ENCODE measurements at places on chromosomes 7 and 10.

- no peak overlapping the region for H3K27ac ChIP-seq
- H3K4me3 ChIP-seq, result no peak overlapping the region
- DNase-seq, result peak; percentile 16
Observed at GRCh38 chr10:36094096-36094495, 452.0 kb upstream of the FZD8 start.

DNA sequence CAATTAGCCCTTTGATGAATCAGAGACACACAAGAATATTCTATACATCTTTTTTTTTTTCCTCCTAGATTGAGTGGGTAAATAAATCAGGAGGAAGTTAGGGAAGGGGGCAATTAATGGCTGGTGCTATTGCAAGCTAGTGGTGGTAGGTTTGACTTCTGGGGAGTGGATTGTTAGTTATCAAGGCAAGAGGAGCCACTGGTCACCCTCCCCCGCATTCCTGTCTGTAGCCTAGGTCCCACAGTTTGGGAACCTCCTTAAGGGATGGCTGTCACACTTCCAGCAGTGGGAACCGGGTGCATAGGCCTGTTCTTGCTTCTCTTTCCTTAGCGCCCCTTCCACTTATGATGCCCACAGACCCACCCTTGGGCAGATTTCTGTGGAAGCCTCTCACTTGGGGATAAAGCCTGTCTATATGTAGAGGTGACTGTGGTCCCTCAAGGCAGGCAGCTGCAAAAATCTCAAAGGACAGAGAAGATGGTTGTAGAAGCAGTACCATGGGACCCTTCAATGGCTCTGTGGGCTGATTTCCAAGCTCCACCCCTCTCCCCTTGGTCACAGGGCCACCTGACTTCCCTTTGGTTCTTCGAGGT lies 2.3 kb upstream of the ADCK2 start:
- H3K4me1 ChIP-seq, result peaks cover 10% of the 10 kb centered on the region
- no peak for DNase-seq
- no peaks in the 10 kb centered on the region for H3K36me3 ChIP-seq
- no peak overlapping the region for H3K27ac ChIP-seq
- no peak overlapping the region for H3K4me3 ChIP-seq

DNA sequence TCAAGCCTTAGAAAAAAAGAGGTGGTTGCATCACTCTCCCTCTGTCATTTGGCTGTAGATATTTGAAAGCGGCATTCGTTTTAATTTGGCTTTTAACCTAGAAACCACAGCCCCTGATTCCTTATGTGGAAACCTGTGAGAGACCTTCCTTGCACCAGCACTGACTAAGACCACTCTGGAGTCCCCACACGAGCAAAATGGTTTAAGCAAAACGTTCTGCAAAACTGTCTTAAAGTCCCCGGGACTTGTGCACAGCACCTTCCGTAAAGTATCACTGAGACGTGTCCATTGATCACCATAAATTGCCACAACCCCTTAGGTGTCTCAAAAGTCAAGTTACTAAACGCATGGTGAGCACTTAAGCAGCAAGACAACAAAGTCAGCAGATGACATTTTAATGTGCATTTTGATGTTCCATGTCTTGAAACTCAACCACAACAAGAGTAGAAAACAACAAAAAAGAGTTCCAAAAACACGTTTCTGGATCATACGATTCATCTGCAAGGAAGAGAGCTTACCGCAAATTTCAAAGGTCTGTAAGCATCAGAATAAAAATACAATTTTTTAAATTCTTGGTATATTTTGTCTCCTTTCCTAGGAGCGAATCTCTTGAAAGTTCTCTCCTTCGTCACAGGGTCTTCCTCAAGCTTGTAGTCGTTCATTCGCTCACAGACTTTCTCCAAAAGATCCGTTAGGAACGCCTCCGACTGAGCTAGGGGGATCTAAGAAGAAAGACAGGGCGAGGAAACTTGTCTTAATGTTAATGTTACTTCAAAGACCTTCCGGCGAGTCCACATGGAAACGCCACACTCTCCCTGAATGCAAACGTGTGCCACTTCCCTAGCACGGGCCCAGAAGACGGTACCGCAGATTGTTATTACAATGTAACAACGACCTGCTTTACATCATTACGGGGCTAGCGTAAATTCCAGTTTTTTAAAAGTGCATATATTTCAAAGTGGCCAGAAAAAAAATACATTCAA lies 37.7 kb downstream of the CNPY1 start:
- H3K4me1 ChIP-seq, result no peaks in the 10 kb centered on the region
- H3K27ac ChIP-seq, result no peak overlapping the region

- peaks cover 8% of the 10 kb centered on the region for H3K4me1 ChIP-seq
- DNase-seq, result peak; percentile 7
- H3K36me3 ChIP-seq, result no peaks in the 10 kb centered on the region
- no peak overlapping the region for H3K27ac ChIP-seq
- peaks cover 4% of the 10 kb centered on the region for H3K27me3 ChIP-seq
Observed at GRCh38 chr7:116621649-116622048, 50.3 kb upstream of the MET start.

DNA sequence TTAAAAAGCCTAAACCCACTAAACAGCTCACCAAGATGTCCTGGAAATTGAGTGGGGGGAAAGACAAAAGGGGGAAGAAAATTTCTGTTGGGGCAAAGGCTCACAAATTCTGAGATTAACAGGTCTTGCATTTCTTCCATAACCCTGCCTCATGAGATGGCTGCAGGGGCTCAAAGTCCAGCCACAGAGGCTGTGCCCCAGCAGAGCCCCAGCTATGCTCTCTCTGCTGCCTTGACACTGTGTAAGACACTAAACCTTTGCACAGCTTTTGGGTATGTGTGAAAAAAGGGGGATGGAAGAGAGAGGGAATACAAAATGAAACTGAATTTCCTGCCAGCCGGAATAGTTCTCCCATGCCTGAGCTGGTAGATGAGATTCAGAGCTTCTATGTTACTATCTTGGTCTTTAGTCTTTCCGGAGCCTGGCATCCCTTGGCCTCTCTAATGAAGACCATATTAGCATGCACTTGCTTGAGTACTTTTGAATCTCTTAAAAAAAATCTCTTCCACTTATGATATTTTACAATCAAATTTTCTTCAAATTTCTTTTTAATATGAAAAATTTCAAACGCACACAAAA lies 240.0 kb upstream of the IMMP2L start:
- DNase-seq, result peak; percentile 3
- no peak overlapping the region for H3K4me3 ChIP-seq
- no peaks in the 10 kb centered on the region for H3K27me3 ChIP-seq
- H3K4me1 ChIP-seq, result peaks cover 8% of the 10 kb centered on the region

GRCh38 chr10:120285408-120285807 lies 171.6 kb upstream of the PLPP4 start:
- H3K27ac ChIP-seq, result no peak overlapping the region
- DNase-seq, result no peak
- no peaks in the 10 kb centered on the region for H3K36me3 ChIP-seq
- H3K27me3 ChIP-seq, result no peaks in the 10 kb centered on the region
- no peaks in the 10 kb centered on the region for H3K4me1 ChIP-seq
- H3K4me3 ChIP-seq, result no peak overlapping the region

GRCh38 chr7:87253589-87254087 lies 34.1 kb upstream of the TMEM243 start:
- no peak for DNase-seq
- no peak overlapping the region for H3K4me3 ChIP-seq
- H3K36me3 ChIP-seq, result no peaks in the 10 kb centered on the region
- no peaks in the 10 kb centered on the region for H3K4me1 ChIP-seq

DNA sequence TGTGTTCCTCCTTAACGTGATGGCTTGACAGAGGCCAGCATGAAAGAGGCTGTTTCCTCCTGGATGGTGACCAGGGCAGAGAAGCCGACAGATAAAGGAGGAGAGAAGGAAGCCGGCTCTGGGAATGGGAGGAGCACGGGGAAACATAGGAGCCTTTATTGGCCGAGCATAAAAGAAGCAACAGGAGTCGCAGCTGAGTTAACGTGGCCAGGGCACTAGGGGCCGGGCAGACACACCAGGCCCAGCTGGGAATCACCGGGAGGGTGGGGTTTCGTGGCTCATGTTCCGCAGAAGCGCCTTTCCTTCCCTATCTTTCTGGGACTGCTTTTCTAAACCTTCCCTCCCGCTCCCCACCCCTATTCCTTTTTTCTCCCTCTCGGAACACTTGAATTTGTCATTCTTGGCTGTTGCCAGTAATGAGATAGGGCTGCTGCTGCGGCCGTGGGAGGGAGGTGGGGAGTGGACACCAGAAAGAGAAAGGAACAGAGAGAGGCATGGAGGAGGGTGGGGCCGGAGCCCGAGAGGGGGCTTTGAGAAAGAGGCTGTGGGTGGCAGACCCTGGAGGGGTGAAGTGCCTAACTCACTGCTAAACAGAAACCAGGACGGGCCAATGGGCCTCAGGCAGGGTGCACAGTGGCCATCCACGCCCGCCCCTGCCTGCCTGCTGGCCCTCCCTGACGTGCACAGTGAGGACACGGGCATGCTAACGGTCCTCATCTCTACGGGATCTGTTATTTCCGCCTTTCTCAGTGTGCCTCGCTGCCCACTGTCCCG lies 65.2 kb downstream of the COL13A1 start:
- peak overlapping the region; percentile 87 for H3K27ac ChIP-seq
- H3K4me1 ChIP-seq, result peaks cover 52% of the 10 kb centered on the region
- peak; percentile 90 for DNase-seq
- no peaks in the 10 kb centered on the region for H3K27me3 ChIP-seq
- H3K36me3 ChIP-seq, result no peaks in the 10 kb centered on the region

DNA sequence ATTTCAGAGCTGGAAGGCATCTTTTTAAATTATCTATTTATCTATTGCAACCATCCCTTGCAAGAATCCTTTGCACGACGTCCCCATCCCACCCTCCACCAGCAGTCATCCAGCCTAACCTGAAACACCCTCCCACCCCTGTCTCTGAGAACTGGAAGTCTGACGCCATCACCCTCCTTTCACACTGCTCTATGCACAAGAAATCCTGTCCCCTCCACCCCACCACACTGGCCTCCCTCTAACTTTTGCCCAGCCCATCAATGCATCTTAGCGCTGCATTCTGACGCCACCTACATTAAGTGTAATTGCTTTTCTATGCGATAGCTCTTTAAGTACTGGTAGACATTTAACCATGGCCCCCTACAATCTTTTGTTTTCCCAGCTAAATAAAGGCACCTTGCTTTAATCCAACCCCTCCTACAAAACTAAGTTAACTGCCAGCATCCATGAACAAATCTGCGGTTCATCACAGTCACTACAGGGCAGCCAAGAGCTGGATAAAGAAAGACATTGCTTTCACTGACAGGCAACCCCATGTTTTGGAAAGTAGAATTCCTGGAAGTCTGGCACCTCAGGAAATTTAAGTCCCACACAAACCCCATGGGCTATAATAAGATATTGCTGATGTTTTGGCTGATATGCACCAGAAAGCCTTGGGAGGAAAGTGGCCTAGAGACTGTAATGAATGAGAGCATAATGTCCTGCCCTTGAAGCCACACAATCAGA lies 128.0 kb downstream of the GLI3 start:
- no peak overlapping the region for H3K27ac ChIP-seq
- no peaks in the 10 kb centered on the region for H3K27me3 ChIP-seq
- DNase-seq, result no peak
- peaks cover 26% of the 10 kb centered on the region for H3K4me1 ChIP-seq

GRCh38 chr10:122327237-122328206 lies 47.0 kb upstream of the PLEKHA1 start:
- H3K36me3 ChIP-seq, result no peaks in the 10 kb centered on the region
- no peak overlapping the region for H3K27ac ChIP-seq
- no peak for DNase-seq
- H3K27me3 ChIP-seq, result no peaks in the 10 kb centered on the region
- 0 out of 2 replicates have a peak, but pooled peaks cover 11% of the 10 kb centered on the region for H3K4me1 ChIP-seq

DNA sequence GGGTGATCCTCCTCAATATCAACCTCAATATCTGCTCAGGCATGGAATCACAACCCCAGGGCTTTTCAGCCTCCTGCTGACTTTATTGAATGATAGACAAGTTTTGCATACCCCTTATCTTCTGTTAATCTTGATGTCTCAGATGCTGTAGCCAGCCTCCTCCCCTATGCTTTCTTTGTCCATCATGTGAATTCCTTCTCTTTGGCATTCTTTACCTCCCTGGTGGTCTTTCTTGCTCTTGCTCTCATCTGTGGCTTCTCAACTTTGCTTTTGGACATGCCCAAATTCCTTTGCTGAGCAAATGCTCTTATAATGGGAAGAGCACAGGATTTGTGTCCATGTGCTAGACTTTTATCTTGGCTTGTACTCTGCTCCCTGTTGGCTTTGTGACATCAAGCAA lies 73.4 kb upstream of the FAM13C start:
- H3K4me1 ChIP-seq, result 0 out of 2 replicates have a peak, but pooled peaks cover 6% of the 10 kb centered on the region
- DNase-seq, result no peak
- H3K4me3 ChIP-seq, result no peak overlapping the region
- no peaks in the 10 kb centered on the region for H3K36me3 ChIP-seq

DNA sequence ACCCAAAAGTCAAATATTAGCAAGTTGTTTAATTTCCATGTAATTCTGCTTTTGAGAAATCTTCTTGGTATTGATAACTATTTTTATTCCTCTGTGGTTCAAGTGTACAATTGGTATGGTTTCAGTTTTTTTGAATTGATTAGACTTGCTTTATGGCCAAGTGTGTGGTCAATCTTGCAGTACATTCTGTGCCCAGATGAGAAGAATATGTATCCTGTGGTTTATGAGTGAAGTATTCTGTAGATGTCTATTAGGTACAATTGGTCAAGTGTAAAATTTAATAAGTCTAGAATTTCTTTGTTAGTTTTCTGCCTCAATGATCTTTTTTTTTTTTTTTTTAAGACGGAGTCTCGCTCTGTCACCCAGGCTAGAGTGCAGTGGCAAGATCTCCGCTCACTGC lies 36.6 kb upstream of the C7orf33 start:
- H3K27ac ChIP-seq, result no peak overlapping the region
- H3K27me3 ChIP-seq, result no peaks in the 10 kb centered on the region
- no peak for DNase-seq
- no peak overlapping the region for H3K4me3 ChIP-seq
- no peaks in the 10 kb centered on the region for H3K4me1 ChIP-seq

DNA sequence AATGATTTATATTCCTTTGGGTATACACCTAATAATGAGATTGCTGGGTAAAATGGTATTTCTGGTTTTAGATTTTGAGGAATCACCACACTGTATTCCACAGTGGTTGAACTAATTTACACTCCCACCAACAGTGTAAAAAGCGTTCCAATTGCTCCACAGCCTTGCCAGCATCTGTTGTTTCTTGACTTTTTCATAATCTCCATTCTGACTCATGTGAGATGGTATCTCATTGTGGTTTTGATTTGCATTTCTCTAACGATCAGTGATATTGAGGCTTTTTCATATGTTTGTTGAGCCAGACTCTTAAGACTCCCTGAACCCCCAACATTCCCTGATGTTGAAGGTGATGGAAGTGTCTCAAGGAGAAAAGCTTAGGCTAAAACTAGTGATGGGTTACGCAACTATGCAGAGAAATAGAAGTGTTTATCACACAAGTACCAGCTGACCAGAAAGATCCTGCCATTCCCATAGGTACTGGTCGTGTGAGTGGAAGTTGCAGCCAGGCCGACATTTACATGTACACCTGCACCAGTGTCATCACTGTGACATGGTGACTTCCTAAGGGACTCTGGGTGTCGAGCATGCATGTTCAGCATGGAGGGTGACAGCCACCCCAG lies 711.2 kb upstream of the NRP1 start:
- H3K4me3 ChIP-seq, result no peak overlapping the region
- peak; percentile 38 for DNase-seq
- H3K27me3 ChIP-seq, result peaks cover 21% of the 10 kb centered on the region
- H3K36me3 ChIP-seq, result no peaks in the 10 kb centered on the region
- H3K4me1 ChIP-seq, result no peaks in the 10 kb centered on the region
